PC-9 (cell line): ENCODE measurements at places on chromosomes 1 and 21.

DNA sequence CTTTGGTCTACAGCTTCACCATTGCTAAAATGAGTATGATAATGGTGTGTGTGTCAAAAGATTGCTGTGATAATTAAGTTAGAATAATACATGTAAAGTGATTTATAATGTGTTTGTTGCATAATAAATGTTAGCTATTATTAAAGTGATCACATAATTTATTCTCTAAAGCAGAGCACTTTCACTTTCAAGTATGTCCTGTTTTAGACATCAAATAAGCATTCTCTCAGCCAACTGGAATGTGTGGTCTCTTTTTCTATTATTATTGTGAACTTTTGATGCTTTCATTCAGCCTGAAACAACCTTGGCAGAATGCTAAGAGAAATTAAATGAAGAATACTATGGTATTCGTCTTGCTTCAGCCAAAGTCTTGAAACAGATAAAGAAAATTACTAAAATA is 102.8 kb upstream of the COL11A1 start:
- DNase-seq = no peak

GRCh38 chr1:220966881-220967611 is 87.8 kb downstream of the HLX start:
- DNase-seq = no peak

DNA sequence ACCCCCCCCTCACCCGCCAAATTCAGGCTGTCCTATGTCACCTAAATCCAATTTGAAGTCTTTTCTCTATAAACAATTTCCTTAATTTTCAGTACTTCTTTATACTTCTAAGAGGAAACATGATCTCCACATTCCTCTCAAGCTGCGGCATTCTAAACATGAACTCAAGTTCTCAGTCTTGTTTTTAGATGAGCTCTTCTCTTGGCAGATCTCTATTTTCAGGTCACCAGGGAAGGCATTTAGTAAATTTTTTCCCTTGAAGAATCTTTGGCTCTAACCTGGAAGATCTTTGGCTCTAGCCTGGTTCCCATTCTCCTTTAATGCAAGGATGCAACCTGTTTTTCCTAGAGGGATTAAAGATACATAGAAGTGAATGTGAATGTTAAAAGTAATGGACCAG is 193.4 kb downstream of the ATG4C start:
- DNase-seq = no peak

GRCh38 chr1:56302878-56303277 is 276.5 kb downstream of the PLPP3 start:
- DNase-seq = no peak

- peak; percentile 76 for DNase-seq
These were observed 1.1 kb upstream of the PLXNA2 start for GRCh38 chr1:208245185-208245705.

GRCh38 chr1:33586106-33586505 is 113.7 kb downstream of the ZSCAN20 start:
- DNase-seq = no peak

GRCh38 chr1:121458291-121459048 is 273.7 kb downstream of the SRGAP2C start:
- no peak for DNase-seq

DNA sequence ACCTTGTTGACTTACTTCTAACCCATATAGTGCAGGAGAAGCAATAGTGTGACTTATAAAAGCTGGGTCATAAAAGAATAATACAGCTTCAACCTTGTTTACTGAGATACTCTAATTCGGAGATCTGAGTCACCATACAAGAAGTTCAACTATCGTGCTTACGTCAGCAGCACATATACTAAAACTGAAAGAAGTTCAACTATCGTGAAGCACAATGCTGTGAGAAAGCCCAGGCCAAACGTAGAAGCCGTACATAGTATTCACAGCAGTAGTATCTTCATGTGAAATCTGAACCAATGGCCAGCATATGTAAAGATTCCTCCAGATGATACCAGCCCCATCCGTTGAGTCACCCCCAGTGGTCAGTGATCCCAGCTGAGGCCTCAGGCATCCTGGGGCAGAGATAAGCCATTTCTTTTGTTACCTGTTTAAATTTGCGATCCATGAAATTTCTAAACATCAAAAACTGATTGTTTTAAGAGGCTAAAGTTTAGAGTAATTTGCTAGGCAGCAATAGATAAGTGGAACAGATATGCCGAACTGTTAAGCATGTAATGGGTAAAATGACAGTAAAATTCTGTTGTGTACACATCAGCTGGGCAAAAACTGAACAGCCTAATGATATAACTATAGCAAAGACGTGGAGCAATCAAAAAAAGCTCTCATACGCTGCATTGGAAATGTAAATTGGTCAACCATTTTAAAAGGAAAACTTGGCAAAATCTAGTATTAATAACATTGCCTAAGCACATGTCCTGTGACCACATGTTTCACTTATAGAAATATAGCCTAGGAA is 53.9 kb upstream of the SAMD13 start:
- peak; percentile 58 for DNase-seq

DNA sequence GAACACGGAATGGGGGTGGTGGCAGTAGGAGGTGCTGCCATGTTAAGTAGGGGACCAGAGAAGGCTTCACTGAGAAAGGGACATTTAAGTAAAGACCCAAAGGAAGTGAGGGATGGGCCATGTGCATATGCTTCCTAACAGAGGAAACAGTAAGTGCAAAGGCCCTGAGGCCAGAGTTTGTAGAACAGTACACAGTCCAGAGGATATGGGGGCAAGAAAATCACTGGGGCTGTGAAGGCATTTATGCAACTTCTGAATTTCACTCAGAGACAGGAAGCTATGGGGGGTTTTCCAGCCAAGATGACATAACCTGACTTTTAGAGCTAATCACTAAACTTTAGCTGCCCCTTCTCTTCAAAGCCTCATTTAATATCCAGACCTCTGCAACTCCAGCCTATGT is 202.5 kb upstream of the EDN2 start:
- no peak for DNase-seq

DNA sequence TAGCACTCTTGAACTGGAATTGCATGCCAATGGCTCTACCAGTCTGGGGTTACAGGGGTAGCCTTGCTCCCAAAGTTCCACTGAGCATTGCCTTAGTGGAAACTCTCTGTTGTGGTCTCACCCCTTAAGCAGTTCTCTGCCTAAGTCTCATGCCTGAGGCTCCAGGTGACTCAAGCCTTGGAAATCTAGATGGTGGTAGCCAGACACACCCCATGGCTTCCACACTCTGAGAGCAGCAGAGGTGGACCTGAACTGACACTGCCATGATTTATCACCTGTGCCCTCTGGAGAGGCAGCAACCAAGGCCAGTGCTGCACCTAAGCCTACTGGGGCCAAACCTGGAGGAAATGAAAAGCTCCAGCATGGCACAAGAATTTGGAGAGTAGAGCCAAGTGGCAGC is 285.7 kb upstream of the PKN2 start:
- peak; percentile 53 for DNase-seq

DNA sequence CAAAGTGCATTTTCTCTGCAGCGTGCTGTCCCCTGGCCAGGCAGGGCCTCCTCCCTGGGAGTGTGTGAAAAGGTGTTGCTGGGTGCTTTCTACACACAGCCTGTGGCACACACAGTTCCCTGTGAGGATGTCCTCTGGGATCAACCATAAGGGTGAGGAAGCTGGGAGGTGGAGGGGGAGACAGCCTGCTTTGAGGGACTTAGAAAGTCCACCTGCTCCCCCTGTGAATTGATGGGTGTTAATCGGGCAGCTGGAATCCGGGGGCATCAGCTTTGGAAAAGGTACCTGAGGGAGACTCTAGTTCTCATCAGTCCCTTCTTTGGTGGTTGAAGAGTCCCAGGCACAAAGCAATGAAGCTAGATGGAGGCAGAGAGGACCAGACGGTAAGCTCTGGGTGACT is 35.8 kb downstream of the LHX4 start:
- no peak for DNase-seq

DNA sequence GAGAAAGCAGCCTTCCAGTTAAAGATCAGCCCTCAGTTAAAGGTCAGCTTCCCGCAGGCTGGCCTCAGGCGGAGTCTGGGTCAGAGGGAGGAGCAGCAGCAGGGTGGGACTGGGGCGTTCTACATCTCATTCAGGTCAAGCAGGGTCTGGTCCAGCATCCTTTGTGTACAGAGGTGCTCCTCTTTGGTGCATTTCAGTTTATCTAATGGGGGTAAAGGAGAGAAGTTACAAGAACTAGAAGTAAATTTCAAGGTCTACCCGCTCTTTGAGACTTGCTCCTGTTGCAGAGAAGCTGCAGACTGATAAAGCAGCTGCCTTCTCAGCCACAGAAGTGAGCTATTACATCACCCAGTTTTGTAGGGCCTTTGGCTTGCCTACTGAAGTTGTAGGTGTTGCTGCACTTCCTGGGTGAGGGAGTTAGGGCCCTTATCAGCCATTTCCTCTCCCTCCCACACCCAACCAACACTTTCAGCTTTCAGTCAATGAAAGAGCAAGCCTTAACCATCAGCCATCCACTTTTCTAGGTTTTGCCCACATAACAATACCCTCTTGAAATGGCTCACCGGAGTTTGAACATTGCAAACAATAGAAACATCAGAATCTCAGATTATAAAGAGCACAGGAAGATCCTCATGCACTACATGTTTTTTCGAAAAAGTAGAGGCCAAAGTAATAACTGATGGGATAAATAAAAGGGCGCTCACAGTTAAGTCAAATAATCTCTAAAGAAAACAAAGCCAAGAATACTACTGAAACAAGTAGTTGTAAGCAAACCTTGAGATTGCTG is 2.8 kb upstream of the NUP210L start:
- no peak for DNase-seq

DNA sequence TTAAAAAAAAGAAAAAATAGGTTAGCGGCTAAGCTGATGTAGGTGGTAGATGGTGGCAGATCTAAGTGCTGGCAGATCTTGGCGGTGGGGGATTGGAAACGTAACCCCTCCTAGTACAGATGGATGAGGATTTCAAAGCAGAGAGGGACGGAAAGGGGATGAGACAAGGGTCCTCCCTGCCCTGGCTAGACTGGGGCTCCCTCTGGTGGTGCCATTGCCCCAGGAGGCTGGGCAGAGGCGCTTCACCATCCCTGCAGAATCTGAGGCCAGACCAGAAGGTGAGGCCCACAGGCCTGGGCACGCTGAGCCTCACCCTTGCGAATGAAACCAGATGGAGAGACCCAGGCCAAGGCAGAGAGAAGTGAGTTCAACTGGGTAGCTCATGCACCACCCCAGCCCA is 7.0 kb upstream of the PLEKHA6 start:
- no peak for DNase-seq

- no peak for DNase-seq
These were observed 738.7 kb downstream of the LTN1 start for GRCh38 chr21:28253961-28254360.

GRCh38 chr1:14913482-14914177 is 239.9 kb upstream of the TMEM51 start:
- DNase-seq = no peak

DNA sequence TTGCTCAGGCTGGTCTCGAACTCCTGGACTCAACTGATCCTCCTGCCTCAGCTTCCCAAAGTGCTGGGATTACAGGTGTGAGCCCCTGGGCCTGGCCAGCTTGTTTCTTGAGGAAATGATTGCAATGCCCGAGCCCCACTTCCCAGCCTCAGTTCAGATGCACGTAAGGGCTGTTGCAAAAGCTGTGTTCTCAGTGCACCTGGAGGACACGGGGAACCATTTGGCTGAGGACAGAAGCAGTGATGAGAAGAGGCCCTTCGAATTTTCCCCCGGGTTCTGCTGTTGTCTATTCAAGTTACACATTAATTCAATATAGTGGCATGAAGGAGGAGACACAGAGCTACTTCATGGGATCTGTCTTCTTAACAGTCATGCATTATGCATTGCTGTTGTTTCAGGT is 78.8 kb upstream of the WDR26 start:
- DNase-seq = no peak

DNA sequence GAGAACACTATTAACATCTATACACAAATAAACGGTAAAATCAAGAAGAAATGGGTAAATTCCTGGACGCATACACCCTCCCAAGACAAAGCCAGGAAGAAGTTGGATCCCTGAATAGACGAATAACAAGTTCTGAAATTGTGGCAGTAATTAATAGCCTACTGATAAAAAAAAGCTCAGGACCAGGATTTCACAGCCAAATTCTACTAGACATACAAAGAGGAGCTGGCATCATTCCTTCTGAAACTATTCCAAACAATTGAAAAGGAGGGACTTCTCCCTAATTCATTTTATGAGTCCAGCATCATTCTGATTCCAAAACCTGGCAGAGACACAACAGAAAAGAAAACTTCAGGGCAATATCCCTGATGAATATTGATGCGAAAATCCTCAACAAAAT is 70.7 kb upstream of the FMO3 start:
- no peak for DNase-seq

DNA sequence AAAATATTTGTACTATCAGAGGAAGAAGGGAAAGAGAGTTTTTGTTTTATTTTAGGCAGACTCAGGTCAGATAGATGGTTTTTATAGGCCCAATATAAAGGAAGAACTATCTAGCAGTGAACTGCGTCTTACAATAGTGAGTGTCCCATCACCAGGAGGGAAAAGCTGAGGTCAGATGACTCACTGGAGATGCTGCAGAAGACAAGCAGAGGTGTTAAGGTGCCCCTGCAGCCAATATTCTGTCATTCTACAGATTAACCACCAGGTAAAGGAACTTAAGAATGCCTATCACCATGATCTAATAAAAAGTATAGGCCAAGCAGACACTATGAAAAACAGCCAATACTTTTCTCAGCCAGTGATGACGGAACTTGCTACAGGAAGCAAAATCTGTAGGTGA is 29.6 kb downstream of the IVNS1ABP start:
- no peak for DNase-seq

GRCh38 chr21:18164933-18165332 is 79.7 kb upstream of the CHODL start:
- DNase-seq = no peak

DNA sequence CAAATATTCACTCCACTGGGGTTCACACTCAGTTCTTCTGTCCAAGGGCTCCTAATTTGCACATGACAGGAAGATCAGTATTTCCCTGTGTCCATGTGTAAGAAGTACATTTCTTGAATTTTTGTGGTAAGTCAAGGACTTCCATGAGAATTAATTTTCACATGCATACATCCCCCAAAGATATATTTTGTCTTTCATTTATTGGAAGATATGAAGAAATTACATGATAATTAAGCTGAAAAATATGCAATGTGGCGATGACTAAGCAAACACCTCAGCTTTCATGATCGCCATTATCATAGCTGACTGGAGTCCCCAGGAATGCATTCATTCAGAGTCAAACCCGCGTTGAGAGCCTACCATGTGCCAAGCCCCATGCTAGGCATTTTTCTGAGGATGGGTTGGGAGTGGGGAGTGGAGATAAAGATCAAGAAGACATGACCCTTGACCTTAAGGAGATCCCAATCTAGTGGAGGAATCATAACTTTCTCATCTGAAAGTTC is 104.6 kb upstream of the F3 start:
- DNase-seq = peak; percentile 100

DNA sequence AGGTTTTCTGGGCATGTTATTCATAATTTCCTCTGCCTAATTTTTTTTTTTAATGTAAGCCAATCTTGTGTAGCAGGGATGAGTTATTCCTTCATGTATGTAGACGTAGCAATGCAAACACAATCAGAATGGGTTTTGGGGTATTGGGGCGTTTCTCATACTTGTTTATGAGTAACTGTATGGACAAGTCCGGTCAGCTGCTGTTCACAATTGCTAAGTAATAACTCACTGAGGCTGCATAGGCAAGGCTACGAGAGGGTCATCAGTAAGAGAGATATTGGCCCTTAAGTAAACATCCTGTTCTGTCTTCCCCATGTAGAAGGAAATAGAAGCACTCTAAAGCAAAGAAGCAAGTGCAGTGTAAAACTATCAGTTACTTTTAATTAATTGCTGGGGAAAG is 9.5 kb upstream of the TARS2 start:
- peak; percentile 50 for DNase-seq
